Choroid plexus epithelial cell (primary cell): ENCODE measurements at places on chromosomes 2 and 18.

GRCh38 chr2:48328942-48329723 is 200.8 kb upstream of the STON1 start:
- no peak for DNase-seq

- DNase-seq = peak; percentile 17
Measured at GRCh38 chr2:241804326-241805229, 4.4 kb upstream of the NEU4 start.

- peak; percentile 36 for DNase-seq
Measured at GRCh38 chr2:74915743-74916142, 42.7 kb upstream of the POLE4 start.

GRCh38 chr2:43175020-43175441 is 51.4 kb downstream of the ZFP36L2 start:
- DNase-seq = peak; percentile 44

- peak; percentile 31 for DNase-seq
Measured at GRCh38 chr2:161165811-161166210, 5.6 kb downstream of the TANK start.

- no peak for DNase-seq
Measured at GRCh38 chr18:37218022-37218590, 347.5 kb downstream of the CELF4 start.

- peak; percentile 25 for DNase-seq
Measured at GRCh38 chr2:178530625-178531142, 50.4 kb downstream of the PLEKHA3 start.

GRCh38 chr2:234446404-234447076 is 50.3 kb downstream of the ARL4C start:
- DNase-seq = peak; percentile 47

- DNase-seq = no peak
Measured at GRCh38 chr2:176174382-176174823, 14.1 kb upstream of the HOXD1 start.

DNA sequence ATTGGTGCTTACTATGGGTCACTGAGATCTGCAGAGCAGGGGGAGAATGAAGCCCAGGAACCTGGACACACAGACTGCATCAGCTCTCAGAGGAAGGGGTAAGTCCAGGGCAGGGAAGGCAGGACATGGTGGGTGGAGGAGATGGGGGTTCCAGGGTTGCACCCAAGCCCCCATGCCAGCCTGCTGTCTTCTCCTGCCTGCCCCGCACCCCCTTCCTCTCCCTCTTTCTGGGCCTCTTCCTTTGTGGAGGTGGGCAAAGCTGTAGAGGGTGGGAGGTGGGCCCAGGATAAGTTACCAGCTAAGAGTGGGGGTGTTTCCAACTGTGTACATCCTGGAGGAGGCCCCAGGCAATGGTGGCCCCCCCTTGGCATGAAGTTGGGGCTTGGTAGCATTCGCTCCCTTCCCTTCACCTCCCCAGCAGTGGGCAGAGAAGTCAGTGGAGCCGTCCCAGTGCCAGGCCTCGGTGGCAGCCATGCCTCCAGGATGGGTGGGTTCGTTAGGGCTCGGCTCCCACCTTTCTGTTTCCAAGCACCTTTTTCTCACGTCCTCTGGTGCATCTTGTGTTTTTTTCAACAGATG is 132.2 kb downstream of the CLIP4 start:
- DNase-seq = no peak

GRCh38 chr2:6919901-6920742 is 2.9 kb downstream of the RNF144A start:
- DNase-seq = peak; percentile 37

DNA sequence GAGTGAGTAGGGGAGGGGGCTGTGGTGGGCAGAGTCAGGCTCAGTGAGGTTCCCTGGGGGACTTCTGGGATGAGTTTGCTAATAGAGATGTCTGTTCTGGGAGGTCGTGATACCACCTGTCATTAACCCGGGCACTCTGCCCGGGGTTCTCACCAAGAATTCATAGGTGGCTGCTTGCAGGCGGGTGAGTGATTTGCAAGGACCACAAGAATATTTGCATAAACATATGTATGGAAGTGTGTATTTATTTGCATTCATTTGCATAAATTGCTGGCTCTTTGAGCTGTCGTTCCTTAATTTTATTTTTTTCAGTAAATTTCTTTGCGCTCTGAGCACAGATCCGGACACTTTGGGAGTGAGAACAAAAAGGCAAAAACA is 260.0 kb downstream of the ATAD2B start:
- no peak for DNase-seq

- no peak for DNase-seq
Measured at GRCh38 chr2:100831831-100832230, 11.9 kb downstream of the NPAS2 start.

DNA sequence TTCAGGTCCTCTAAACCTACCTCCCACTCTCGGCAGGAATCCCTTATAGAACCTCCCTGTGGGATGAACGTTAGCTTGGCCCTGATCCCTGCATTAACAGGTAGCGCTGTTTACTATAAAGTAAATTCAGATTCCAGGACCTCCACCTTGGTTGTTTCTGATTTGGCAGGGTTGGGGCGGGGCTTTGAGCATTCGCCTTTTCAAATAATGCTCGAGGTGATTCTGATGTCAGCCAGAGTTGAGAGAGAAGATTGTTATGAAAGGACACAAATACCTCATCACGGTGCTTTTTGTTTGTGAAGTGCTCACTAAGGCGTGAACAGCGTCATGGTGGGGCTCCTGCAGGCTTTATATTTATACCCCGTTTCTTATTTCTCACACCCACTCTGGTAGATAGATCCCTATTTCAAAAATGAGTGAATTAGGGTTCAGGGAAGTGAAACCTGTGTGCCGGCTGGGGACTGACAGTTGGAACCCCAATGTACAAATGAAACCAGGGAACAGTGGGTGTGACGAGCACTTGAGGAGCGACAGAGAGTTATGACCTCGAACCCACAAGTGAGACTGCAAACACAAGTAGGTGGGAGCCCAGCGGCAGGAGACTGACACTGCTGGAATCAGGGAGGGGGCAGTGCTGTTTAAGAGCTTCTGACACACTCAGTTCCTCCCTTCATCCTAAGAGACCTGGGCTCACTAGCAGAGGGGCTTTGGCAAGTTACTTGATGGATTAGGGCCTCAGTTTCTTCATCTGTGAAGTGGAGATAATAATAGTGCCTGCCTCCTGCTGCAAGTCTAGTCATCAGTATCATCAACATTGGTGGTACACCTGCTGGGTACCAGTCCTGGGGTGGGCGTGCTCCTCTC is 14.2 kb upstream of the CXCR4 start:
- DNase-seq = no peak

DNA sequence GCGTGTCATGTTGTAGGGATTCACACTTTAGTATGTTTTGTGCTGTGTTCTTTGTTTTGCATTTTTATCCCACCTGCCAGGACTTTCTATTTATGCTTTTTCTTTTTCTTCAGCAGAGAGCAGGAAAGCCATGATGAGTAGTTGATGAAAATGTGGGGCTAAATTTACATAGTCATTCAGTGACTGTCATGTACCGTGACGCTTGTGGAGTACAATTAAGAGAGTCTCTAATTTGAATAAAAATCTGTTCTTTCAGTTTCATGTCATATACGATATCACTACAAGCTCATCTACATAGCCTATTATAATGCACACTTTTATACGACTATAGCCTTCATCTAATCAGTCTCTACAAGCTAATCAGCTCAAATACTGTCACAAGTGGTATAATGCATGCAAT is 112.7 kb upstream of the SPATS2L start:
- no peak for DNase-seq

DNA sequence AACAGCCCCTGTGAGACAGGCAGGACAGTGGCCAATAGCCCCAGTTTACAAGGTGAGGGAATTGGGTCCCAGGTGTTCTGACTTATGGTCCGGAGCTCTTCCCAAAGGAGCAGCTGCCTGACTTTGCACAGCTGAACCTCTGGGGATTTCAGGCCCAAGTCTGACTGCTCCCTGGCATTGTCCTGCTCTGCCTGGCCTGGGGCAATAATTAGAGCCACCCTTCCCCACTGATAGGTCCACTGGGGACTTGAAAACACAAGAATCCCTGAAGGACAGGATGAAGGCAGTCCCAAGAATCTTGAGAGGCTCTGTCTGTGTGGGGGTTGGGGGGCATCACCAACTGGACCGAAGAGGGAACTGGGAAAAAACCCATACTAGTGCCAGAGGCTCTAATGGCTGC is 3.7 kb upstream of the FEV start:
- DNase-seq = no peak

DNA sequence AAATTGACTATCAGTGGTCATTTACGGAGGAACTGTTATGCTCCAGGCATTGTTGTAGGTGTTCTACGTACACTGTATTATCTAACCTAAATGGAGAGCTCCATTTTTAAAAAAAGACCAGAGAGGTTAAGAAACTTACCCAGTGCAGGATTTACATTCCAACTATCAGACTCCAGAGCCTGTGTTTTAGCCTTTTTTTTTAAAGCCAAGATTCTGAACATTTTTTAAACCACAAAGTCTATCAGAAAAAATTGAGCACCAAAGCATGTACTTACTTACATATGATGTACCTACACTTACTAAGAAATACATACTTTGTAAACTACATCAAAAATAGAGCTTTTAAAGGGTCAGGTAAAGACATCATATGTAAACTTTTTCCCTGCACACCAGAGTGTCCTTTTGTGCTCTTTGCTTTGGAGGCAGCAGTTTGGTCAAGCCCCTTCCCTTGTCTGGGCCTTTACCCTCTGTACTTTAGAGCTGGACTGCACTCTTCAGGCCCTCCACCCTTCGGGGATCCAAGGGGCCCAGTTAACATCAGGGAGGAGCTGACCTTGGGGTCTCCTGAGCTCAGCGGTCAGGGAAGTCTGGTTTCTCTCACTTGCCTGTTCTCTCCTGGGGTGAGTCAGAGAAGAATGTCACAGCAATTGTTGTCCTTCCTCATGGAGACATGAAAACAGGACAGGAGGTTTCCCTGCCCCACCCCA is 58.4 kb downstream of the ITGB1BP1 start:
- DNase-seq = peak; percentile 50

GRCh38 chr2:157442636-157443035 is 1.3 kb downstream of the CYTIP start:
- DNase-seq = no peak

DNA sequence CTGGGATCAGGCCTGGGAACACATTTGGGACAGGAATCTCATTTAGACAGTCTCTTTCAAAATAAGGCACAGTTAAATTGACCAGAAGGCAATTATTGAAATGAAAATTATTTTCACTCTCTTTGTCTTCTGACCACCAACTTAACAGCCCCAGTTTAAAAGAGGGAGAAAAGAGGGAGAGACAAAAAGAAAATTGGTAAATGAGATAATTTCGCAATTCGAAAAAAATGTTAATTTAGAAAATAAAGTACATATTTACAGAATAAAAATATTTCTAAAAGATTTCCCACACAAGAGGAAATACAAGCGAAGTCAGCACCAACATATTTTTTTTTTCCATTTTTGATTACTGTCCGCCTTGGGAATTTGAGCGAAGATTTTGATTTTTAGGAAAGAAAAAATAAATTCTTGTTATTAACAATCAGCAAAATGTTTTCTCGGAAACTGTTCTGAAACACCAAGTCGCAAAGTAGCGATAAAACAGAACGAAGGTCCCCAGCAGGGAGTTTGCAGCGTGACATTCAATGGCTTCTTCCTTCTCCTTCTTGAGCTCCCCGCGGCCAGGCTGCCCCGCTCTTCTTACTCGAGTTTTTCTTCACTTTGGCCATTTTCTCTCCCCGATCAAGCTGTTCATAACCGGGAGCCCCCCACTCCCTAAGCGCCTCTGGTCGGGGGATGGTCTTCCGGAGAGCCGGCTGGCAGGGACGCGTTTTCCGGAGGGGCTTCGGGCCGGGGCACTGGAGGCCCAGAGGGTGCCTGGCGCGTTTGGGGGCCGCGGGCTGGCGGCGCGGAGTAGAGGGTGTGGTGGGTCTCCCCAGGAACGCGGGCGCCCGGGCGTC is 5.0 kb downstream of the SP9 start:
- DNase-seq = no peak

GRCh38 chr2:191148791-191149190 is 2.0 kb downstream of the STAT4 start:
- DNase-seq = no peak

DNA sequence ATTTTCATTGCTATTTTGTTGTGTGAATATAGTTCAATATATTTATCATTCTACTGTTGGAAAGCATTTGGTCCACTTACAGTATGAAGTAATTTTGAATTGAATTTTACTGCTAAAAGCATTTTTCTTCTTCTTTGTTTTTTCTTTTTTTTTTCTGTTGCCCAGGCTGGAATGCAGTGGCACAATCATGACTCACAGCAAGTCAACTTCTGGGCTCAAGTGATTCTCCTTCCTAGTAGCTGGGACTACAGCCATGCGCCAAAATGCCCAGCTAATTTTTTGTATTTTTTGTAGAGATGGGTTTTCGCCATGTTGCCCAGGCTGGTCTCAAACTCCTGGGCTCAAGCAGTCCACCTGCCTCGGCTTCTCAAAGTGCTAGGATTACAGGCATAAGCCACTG is 2.4 kb upstream of the ETAA1 start:
- peak; percentile 51 for DNase-seq

- DNase-seq = peak; percentile 45
Measured at GRCh38 chr2:221571551-221572218, 419 bp downstream of the EPHA4 start.

DNA sequence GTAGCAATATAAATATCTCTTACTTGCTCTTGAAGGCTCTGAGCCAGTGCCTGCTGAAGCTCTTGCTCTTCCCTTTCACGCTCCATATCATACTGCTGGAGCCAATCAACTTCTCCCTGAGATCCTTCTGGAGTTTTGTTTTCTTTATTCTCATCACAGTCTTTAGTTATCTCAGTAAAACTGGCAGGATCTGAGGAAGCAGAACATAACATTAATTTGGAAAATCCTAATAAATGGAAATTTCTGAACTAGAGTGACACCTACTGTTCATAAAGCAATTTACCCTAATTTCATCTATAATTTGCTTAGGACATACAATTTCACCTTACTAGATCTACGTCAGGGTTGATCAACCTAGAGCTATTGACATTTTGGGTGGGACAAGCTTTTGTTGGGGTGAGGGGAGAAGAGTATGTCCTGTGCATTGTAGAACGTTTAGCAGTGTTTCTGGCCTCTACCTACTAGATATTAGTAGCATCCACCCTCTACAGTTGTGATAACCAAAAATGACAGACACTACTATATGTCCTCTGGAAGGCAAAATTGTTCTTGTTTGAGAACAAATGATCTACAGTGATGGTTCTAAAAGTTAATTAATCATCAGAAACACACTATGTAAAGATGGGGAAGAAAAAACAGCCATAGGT is 47.2 kb downstream of the VIL1 start:
- DNase-seq = peak; percentile 51

- peak; percentile 91 for DNase-seq
Measured at GRCh38 chr2:20381457-20381856, 30.8 kb upstream of the PUM2 start.

GRCh38 chr2:186130748-186131641 is 355.1 kb upstream of the ZC3H15 start:
- no peak for DNase-seq

GRCh38 chr2:202099515-202099914 is 26.5 kb downstream of the KIAA2012 start:
- no peak for DNase-seq
